ENCODE measurements at places on chromosomes 2 and 18. TPM values are rescaled to one million over a fixed set of nuclear protein-coding genes. Genes with fewer than 3 reads are reported as not detected.

Gene MXD1
- polyA plus RNA-seq, result 1.6 TPM

Gene ALS2
- polyA plus RNA-seq, result 18.5 TPM

Gene IL1R1
- 25.7 TPM for polyA plus RNA-seq

Gene SERPINB11
- not detected for polyA plus RNA-seq

Gene PARD6G
- polyA plus RNA-seq, result 3.0 TPM

Gene HTR2B
- 0.25 TPM for polyA plus RNA-seq

Gene LOXHD1
- polyA plus RNA-seq, result 0.72 TPM

Gene SCYGR4
- polyA plus RNA-seq, result not detected

Gene DIPK1C
- 14.2 TPM for polyA plus RNA-seq

Gene ETAA1
- 5.8 TPM for polyA plus RNA-seq

Gene ZAP70
- 0.58 TPM for polyA plus RNA-seq

Gene MARCHF4
- not detected for polyA plus RNA-seq
